ENCODE measurements at places on chromosomes 7 and 10.

- no peak for DNase-seq
These were observed 89.4 kb downstream of the DGKI start for GRCh38 chr7:137757146-137757925.

DNA sequence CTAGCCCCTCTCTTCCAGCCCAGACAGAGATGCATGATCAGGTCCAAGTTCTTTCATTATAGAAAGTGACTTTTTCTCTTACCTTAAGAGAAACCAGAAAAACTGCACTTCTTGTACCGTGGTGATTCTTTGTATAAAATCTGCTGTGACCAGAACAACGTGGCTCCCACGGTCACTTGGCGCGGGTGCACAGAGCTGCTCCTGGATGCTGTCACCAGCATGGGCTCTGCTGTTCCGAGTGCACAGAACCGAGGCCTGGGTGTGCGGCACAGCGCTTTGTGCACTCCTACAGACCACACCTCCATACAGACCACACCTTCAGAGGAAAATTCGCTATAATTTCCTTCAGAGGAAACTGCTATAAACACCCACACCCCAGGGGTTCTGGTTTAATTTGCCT is 26.0 kb downstream of the VIPR2 start:
- DNase-seq: no peak

- no peak for DNase-seq
These were observed 44.3 kb downstream of the PFKP start for GRCh38 chr10:3111621-3112163.

- no peak for DNase-seq
These were observed 33.2 kb downstream of the DOCK4 start for GRCh38 chr7:112172870-112173567.

GRCh38 chr10:43197834-43198681 is 59.8 kb downstream of the CSGALNACT2 start:
- no peak for DNase-seq

DNA sequence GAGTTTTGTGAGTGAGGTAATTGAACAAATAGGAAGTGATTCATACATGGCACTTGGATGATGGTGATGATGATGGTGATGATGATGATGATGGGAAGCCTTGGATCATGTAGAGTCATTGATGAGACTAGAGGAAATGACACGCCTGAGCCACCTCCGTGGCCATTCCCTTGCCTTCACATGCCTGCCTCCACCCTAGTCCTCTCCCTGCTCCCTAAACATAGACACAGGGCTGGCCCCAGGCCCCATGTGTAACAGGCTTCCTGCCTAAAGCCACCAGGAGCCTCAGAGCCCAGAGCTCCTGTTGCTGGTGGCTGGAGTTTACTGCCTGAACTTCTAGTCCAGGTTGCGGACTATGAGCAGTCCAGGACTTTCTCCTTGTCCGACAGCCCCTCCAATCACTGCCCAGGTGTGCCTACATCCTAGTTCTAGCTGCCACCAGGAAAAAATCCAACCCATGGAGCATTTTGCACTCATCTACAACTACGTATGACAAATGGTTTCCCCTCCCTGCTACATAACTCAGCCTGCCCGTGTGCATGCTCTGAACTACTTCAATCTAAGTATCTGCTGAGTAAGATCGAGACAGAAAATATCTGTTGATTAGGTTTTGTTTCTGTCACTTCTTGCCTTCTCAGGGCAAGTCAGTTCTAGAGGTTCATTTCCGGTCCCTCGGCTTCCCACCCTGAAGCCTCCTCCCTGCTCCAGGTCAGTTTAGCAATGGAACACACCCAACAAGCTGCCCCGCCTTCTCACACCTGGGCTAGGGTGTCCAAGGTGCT is 35.5 kb upstream of the KDM7A start:
- DNase-seq: peak; percentile 18

All from CD4-positive, alpha-beta T cell treated with Interleukin-4 for 1 hour (primary cell).